Progenitor cell of endocrine pancreas (in vitro differentiated cells): ENCODE measurements at places on chromosomes 5 and 9. TPM values are rescaled to one million over a fixed set of nuclear protein-coding genes. Genes with fewer than 3 reads are reported as not detected.

GRCh38 chr5:69432412-69433206 lies 17.7 kb downstream of the MARVELD2 start:
- peaks cover 20% of the 10 kb centered on the region for H3K36me3 ChIP-seq
- no peaks in the 10 kb centered on the region for H3K4me1 ChIP-seq
- H3K4me3 ChIP-seq: no peak overlapping the region
- peak overlapping the region; percentile 49 for H3K27ac ChIP-seq
- H3K27me3 ChIP-seq: no peaks in the 10 kb centered on the region
- no peak for DNase-seq

DNA sequence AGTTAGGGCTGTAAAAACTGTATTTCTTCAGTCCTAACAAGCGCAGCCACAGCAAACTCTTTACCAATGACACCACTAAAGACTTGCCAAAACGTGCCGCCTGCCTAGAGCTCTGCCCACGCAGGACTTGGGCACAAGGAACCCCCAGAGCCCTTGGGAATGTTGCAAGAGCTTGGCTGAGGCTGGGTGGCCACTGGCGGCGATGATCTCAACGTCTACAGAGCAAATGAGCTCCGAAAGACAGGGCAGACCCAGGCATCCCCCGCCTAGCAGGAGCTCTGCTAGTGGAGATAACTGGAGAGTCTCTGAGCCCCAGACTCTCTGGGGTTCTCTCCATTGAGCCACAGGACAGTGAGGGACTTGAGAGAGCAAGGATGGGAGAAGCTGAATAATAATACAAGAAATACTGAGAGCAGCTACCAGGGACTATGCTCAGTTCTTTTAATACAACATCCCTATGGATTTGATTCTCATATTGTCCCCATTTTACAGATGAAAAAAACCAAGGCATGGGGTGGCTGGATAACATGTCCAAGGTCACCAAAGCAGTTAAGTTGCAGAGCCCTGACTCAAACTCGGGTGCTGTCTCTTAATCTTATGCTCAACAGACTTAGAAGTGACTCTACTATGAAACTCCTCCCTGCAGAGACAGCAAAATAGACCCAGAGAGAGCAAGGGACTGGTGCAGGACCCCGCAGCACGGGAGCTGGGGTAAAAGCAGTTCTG lies 32.5 kb downstream of the SHB start:
- peaks cover 25% of the 10 kb centered on the region for H3K4me1 ChIP-seq
- H3K27ac ChIP-seq: no peak overlapping the region
- H3K36me3 ChIP-seq: no peaks in the 10 kb centered on the region
- H3K27me3 ChIP-seq: no peaks in the 10 kb centered on the region

DNA sequence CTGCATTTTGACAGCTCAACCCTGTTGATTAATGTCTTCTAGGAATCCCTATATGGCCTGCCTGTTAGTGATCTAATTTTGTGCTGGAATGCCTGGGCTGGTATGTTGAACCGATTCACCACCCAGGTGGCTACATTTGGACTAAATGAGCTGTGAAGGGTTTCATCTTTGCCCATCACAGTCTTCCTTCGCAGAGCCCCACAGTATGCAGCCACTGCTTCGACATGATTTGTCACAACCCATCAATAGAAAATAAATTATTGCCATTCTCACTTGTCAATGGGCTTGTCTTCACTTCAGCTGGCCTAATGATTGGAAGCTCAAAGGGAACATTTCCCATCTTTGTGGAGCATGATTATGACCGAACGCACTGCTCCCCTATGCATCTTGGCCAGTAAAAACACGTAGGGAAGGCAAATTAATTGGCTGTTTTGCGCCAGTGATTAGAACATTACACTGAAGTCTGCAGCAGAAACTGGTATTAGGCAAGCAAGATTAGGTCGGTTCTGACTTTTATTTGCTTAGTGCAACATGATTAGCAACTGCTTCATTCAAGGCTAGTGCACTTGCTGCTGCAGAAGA lies 408.5 kb downstream of the KIAA0825 start:
- H3K36me3 ChIP-seq: no peaks in the 10 kb centered on the region
- H3K27me3 ChIP-seq: peaks cover 14% of the 10 kb centered on the region
- H3K4me1 ChIP-seq: peaks cover 2% of the 10 kb centered on the region
- no peak overlapping the region for H3K27ac ChIP-seq
- H3K4me3 ChIP-seq: no peak overlapping the region

DNA sequence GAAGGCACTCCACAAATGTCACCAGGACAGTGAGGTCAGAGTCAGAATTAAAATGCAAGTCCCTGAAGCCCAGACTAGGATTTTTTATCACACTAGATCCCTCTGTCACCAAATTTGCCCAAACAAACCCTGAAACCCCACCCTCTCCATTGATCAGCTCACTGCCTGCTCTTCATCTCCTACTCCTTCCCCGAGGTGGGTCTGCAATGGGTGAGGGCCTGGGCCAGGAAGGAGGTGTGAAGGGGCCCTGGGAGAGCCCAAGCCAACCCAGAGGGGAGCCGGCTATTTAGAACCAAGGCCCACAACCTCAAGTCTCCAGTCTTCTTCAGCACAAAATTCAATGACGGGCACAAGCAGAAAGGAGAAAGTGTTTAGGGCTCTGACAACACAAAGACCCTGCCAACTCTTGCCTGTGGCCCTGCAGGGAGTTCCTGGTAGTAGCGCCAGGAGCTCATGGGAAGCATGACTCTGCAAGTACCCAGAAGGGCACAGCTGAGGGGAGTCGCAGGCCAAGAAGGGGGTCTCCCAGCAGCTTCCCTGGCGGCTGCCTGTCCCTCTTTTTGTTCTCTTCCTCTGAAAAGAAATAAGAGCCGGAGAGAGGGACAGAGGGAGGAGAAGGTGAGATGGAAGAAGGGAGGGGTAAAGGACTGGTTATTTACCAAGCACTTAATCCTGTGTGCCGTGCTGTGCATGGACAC lies 5.5 kb downstream of the FOXI1 start:
- H3K4me3 ChIP-seq: no peak overlapping the region
- peak overlapping the region; percentile 71 for H3K27ac ChIP-seq
- H3K36me3 ChIP-seq: no peaks in the 10 kb centered on the region
- no peak for DNase-seq

DNA sequence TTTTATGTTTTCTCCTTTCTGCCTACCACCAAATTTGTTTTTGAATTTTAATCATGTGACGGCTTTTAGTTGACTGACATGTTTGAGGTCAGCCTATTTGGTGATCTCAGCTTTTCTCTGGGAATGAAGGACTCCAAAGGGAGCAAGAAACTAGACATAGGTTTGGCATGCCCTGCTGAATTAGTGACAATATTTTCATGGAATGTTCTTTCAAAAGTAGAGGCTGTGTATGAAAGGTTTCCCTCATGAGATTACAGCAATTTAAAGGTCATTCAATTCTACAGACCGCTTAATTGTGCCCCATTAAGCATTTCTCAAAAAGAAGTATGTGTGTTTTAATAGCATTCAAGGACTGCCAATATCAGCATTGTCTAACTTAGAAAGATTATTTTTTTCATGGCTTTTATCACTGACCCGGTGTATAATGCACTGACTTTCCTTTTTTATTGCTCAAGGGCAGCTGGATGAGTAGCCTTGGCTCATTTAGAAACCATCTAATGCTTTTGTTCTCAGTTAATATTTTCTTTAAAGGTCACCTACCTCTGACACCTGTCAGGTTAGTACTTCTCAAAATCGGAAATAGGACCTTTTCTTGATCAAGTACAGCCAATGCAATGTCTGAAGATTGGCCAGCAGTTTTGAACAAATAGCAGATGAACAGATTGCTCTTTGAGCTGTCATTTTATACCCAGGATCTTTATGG lies 8.1 kb upstream of the MLLT3 start:
- H3K36me3 ChIP-seq: no peaks in the 10 kb centered on the region
- no peaks in the 10 kb centered on the region for H3K27me3 ChIP-seq
- no peaks in the 10 kb centered on the region for H3K4me1 ChIP-seq
- H3K27ac ChIP-seq: no peak overlapping the region

PCDHA12 gene
- total RNA-seq: 12.9 and 13.7 TPM in 2 replicates

INSL6 gene
- total RNA-seq: not detected in 2 replicates

KCNN2 gene
- 1.5 and 2.0 TPM in 2 replicates for total RNA-seq

F2RL1 gene
- 6.5 and 10.0 TPM in 2 replicates for total RNA-seq

FOXI1 gene
- not detected in 2 replicates for total RNA-seq
